ENCODE measurements at places on chromosomes 16 and 17. TPM values are rescaled to one million over a fixed set of nuclear protein-coding genes. Genes with fewer than 3 reads are reported as not detected.
A peak's percentile ranks its signal among the peaks of the same experiment; 100 is the strongest.

GRCh38 chr16:787978-788398 is at the start of gene RPUSD1:
Gene RPUSD1 (minus strand): TSS chr16:788381. CDS start chr16:787737, 644 bp downstream.
- DNase-seq, result no peak

DNA sequence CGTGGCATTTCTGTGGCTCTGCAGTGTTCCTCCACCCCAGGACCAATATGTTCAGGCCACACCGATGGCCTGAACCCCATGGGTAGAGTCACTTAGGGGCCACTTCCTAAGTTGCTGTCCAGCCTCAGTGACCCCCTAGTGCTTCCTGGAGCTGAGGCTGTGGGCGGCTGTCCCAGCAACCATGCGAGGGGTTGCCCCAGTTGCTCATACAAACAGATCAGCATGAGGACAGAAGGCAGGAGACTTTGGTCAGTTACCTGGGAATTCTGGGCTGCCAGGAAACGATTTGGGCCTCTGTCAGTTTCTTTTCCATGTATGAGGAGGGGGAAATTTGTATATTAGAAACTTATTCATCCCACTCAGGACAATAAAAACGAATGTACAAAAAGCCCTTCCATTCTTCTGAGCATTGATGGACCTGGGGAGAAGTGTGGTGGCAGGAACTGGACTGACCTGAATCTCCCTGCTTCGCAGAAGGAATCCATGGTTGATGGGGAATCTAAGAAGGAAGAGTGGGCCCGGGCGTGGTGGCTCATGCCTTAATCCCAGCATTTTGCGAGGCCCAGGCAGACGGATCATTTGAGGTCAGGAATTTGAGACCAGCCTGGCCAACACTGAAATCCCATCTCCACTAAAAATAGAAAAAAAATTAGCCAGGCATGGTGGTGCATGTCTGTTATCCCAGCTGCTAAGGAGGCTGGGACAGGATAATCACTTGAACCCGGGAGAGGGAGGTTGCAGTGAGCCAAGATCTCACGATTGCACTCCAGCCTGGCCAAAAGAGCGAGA is 4.9 kb upstream of the IL32 start:
- no peak for DNase-seq

- no peak for DNase-seq
Measured at GRCh38 chr16:89023621-89024511, 46.9 kb upstream of the CBFA2T3 start.

GRCh38 chr17:9658593-9659211 is 13.4 kb downstream of the USP43 start:
- no peak for DNase-seq

DNA sequence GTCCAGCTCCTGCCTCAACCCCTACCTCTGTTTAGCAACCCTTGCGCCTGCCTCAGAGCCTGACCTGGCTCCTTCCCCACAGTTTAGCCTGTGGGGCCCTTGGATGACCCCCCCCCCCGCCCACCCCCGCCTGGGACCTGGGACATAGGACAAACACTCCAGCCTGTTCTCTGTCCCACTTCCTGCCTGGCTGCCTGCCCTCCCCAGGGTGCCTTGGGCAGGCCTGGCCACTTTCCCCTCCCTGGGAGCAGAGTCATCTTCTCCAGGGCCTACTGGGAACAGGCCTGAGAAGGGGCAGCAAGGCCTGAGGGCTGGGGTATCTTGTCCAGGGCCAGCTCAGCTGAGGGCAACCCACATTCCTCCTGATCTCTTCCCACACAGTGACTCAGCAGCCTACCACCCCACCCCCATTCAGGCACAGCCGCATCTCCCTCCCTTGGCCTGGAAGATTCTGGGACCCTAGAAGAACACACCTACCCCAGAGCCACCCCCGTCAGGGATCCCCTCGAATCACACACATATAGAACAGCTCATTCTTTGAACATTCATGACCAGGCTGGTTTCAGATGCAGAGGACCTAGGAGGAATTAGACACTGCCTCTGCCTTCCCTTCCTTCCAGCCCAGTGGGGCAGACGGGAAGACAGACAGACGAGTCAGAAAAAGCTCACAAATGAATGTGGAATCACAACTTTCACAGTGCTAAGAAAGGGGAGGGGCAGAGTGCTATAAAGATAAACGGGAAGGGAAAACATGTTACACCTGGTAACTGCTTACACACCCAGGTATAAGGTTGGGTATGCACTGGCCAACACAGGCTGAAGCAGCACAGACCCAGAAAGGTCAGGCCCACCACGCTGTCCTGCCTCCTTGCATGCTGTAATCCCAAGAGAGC is 6.0 kb downstream of the FHOD1 start:
- DNase-seq, result no peak

GRCh38 chr17:19565817-19566575 is 32.3 kb downstream of the SLC47A1 start:
- DNase-seq, result no peak

DNA sequence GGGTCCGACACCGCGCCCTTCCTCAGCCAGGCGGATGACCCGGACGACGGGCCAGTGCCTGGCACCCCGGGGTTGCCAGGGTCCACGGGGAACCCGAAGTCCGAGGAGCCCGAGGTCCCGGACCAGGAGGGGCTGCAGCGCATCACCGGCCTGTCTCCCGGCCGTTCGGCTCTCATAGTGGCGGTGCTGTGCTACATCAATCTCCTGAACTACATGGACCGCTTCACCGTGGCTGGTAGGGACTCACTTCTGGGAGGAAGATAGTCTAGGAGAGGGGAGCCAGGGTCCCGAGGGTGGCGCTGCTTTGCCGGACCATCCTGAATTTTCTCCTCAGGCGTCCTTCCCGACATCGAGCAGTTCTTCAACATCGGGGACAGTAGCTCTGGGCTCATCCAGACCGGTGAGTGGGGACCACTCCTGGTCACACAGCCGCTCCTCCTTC is 601 bp downstream of the SPNS1 start:
- DNase-seq, result no peak

GRCh38 chr16:82063456-82064082 is 28.5 kb downstream of the HSD17B2 start:
- DNase-seq, result no peak

- no peak for DNase-seq
Measured at GRCh38 chr17:51006601-51007000, 114.1 kb downstream of the SPAG9 start.

- DNase-seq, result peak; percentile 71
Measured at GRCh38 chr16:8712589-8713361, 38.4 kb downstream of the ABAT start.

DNA sequence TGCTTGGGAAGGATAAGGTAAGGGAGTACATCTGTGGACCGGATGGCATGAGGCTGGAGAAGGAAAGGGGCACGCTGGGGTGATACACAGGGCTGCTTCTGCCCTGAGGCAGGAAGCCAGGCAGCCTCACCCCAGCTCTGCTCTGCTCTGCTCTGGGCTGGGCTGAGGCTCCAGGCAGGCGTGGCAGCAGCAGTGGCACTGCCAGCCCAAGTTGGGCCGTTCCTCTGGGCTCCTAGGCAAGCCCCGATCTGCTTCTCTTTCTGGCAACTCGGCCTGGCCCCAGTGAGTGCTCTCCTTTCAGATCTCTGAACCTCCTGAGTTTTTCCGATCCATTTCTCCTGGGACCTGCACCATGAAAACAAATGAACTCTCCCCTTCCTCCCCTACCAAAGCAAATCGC is 44.9 kb downstream of the VAC14 start:
- no peak for DNase-seq

GRCh38 chr16:1953734-1954133 is 755 bp downstream of the RPL3L start:
- DNase-seq, result no peak

DNA sequence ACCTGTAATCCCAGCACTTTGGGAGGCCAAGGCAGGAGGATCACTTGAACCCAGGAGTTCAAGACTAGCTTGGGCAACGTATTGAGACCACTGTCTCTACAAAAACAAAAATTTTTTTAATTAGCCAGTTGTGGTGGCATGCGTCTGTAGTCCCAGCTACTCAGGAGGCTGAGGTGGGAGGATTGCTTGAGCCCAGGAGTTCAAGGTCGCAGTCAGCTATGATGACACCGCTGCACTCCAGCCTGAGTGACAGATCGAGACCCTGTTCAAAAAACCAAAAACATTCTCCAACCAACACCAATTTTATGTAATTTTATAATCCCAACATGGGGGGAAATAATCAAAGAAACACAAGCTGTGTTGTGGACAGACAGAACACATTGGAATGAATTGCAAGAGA is 54.6 kb upstream of the TNRC6A start:
- DNase-seq, result no peak

DNA sequence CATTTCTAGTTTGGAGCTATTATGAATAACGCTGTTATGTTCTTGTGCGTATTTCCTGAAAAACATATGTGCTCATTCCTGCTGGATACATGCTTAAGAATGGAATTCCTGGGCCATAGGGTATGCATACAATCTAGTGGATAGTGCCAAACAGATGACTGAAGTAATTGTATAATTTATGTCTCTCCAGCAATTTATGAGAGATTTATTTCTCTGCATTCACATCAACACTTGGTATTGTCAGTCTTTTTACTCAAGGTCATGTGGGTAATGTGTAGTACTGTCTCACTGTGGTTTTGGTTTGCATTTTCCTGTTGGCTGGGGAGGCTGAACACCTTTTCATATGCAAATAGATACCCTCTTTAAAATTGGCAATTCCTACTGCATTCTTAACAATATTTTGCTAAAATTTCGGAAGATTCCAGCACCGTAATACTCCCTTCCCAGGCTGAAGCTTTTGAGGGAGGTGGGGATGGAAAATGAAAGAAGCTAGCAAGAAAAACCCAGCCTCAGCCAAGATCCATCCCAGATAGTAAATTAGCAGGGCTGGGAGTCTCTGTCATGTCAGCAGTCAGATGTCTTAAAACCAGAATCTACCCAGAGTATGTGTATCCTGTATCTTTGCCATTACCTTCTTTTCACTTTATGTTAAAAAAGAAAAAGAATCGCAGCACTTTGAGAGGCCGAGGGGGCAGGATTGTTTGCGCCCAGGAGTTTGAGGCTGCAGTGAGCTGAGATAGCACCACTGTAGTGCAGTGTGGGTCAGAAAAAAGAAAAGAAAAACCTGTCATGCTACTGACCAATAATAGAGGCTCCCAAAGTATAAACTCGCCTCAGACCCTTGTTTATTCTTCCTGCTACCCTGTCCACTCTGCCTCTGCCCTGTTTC is 204.9 kb downstream of the LGALS9B start:
- DNase-seq, result no peak

DNA sequence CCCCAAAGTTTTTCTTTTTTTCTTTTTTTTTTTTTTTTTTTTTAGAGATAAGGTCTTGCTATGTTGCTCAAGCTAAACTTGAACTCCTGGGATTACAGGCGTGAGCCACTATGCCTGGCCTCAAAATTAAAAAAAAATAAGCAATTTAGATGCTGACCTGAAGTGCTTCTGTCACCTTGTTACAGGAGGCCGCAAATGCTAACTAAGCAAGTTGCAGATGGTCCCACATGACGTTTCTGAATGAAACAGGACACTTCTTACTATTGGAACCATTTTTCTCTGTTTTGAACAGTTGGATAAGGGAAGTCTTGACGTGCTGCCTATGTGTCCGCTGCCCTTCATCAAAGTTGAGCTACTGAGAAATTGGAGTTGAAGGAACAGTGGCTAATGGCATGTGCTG is 8.8 kb downstream of the ANKRD40CL start:
- DNase-seq, result no peak

- no peak for DNase-seq
Measured at GRCh38 chr17:45905814-45906213, 11.5 kb downstream of the MAPT start.

- no peak for DNase-seq
Measured at GRCh38 chr17:41523787-41524186, 4.3 kb downstream of the KRT19 start.

ZNF624 gene
- total RNA-seq, result 11.2 TPM

PNPO gene
- total RNA-seq, result 6.0 TPM

PMFBP1 gene
- 13.1 TPM for total RNA-seq

KRTAP16-1 gene
- total RNA-seq, result not detected

PRR29 gene
- total RNA-seq, result not detected

PRSS27 gene
- 10.8 TPM for total RNA-seq

USP43 gene
- total RNA-seq, result 0.22 TPM

UMOD gene
- not detected for total RNA-seq

ST6GALNAC2 gene
- total RNA-seq, result 0.32 TPM

EVI2B gene
- total RNA-seq, result not detected

ADORA2B gene
- total RNA-seq, result 0.32 TPM

WSCD1 gene
- 35.6 TPM for total RNA-seq

TLCD2 gene
- 0.96 TPM for total RNA-seq

DNASE1L2 gene
- total RNA-seq, result 3.4 TPM

HSD11B2 gene
- total RNA-seq, result 6.0 TPM

COL1A1 gene
- 10.1 TPM for total RNA-seq

SMTNL2 gene
- 22.0 TPM for total RNA-seq

DPEP2 gene
- total RNA-seq, result not detected

All from glutamatergic neuron (in vitro differentiated cells).